ENCODE measurements at places on chromosomes 12 and 14.

- no peak for DNase-seq
Measured at GRCh38 chr12:132191715-132192553, 47.7 kb downstream of the NOC4L start.

DNA sequence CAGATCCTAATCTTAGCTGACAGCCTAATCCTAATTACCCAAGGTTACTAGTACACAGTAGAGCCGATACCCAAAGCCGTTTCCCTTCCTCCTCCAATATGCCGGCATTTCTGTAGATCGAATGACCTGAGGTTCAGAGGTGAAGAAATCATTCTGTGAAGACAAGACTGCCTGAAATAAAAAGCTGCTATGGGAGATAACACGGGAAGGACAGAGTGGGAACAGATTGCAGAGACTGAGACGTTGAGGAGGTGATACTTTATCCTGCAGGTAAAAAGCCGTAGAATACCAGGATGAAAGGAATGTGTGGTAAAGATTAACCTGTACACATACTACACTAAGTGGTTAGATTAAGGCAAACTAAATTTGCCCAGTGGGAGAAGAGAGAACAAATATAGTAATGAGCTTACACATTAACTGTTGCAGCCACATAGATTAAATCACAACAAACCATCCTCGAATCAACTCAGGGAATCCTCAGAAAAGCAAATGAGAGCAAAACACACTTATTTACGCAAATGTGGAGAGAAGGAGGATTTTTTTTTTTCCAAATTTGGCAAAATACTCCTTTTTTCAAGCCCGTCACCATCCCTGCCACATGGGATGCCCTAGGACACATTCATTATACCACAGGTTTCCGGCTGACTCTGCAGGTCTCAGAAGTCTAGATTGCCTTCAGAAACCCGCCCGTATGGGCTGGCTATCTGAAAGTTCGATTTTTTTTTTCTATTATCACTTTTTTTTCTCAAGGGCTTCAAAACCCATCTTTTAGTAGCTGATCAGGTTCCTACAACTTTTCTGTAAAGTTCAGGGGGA lies 188.0 kb downstream of the TTC8 start:
- no peak for DNase-seq

- DNase-seq = peak; percentile 58
Measured at GRCh38 chr14:68791902-68792677, 777 bp downstream of the ZFP36L1 start.

DNA sequence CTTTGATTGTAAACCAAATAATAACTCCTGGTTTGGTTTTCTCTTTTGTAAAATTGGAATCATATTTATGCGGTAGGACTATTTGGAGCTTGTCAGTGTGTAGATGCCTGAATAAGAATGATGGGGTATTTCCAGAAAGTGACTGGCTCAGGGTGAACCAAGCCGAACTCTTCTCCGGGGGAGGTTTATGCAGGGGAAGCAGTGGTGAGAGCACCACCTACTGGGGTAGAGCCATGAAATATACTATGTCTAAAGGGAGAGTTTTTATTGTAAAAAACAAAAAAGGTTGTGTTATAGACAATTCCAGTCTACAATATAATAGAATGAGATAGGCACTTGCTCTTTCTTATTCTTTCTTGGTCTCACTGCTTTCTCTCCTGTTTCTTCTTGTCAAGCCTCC lies 222.9 kb upstream of the SLC16A7 start:
- DNase-seq = no peak

DNA sequence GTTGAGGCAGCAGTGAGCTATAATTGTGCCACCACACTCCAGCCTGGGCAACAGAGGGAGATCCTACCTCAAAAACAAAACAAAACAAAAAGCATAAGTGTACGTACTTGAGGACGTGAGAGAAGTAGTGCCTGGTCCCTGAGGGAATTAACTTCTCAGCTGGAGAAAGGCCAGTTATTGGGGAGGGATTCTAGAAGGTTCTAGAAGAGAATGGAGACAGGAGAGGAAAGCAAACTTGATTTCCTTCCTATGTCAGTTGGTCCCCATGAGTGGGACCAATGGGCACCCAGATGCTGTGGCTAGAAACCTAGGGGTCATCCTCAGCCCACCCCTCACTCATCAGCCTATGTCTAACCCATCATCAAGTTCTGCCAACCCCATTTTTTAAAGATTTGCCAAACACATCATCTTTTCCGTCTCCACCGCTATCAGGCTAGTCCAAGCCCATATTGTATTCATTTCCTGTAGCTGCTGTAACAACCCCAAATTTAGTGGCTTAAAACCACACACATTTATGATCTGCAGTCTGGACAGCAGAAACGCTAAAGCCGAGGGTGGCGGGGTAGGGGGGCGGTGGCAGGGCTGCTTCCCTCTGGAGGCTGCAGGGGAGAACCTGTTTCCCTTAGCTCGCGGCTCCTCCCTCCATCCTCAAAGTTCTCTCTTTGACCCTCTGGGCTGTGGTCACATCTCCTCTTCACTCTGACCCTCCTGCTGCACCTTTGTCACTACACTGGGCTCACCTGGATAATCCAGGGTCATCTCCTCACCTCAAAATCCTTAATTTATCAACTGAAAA lies 7.2 kb upstream of the RBM19 start:
- no peak for DNase-seq

GRCh38 chr14:87325741-87326140 lies 667.2 kb downstream of the GALC start:
- no peak for DNase-seq
